ENCODE measurements at places on chromosomes 16 and 17.

DNA sequence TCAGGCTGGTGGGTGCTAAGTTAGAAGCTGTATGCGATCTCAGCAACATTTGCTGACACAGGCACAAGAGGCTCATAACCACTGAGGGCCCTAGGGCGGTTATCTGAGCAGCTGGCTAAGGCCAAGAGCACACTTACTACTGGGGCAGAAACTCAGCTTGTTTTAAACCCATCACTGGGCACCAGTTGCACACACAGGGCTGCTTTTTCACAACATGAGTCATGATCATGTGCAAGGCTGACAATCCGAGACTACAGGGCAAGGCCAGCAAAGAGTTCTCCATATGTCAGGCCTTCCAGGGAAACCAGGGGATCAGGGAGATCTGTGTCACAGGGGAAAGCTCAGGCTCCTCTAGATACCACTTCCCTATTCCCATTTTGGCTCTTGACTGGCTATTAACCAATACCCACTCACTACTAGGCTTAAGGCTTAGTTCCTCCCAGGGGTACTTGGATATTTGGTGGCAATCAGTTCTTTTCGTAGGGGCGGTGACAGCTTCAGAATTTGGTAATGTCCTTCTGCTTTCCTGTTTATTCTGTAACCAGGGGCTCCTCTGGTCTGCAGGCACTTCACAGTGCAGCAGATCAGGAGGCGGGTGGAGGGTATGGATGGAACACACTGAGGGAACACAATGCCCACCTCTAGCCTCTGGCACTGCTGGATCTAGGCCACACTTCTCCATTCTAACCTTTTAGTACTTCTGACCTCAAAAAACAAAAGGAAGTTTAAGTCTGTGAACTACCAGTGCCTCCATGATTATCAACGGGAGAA lies 44.9 kb upstream of the ERN1 start:
- no peak for DNase-seq

- DNase-seq: peak; percentile 12
These were observed 13.3 kb upstream of the SDK2 start for GRCh38 chr17:73657473-73658116.

DNA sequence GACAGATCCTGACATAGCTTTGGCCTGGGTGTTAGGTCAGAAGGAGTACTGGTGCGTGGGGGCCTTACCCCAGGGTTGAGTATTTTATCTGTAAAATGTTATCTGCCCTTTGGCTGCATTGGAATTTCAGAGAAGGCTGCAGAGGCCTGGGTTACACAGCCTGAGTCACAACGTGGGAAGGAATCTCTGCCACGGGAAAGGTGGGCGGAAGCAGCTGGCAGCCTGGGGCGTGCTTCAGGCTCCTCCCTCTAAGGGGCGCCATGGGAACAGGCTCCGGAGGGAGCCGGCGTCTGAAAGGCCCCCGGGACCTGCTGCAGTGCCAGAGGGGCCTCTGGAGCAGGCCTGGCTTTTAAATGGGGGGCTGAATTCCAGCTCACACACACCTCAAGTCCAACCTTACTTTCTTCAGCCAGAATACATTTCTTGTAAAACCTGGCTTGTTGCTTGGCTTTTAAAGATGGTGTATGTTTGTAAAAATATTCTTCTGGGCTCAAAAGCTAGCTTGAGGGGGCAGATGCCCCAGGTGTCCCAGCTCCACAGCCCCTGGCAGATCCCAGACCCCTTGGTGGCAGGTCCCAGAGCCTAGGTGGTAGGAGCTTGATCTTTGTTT lies 142.2 kb downstream of the RAB11FIP4 start:
- DNase-seq: no peak

DNA sequence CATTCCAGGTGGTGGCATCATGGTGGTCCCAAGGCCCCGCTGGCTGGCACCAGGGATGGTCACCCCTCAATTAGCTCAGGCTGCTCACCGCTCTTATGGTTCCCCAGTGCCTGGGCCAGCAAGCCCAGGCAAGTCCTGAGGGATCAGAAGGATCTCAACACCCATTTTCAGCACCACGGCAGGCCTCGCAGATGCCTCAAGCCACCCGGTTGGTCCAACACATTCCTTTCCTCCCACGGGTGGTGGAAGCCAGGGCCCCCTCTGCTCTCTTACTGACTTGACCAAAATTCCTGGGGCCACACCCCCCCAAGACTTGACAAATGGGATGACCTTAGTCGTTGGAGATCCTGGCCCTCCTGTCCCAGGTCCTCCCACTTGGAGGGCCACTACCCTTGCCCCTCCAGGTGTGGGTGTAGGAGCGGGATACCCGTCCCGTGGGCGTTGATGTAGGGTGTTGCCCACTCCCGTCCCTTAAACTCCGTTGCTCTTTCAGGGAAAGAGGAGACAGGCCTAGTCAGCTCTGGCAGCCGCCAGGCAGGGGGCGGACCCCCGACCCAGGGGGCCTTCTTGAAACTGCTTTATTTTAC lies 5.9 kb downstream of the ZNF205 start:
- no peak for DNase-seq

DNA sequence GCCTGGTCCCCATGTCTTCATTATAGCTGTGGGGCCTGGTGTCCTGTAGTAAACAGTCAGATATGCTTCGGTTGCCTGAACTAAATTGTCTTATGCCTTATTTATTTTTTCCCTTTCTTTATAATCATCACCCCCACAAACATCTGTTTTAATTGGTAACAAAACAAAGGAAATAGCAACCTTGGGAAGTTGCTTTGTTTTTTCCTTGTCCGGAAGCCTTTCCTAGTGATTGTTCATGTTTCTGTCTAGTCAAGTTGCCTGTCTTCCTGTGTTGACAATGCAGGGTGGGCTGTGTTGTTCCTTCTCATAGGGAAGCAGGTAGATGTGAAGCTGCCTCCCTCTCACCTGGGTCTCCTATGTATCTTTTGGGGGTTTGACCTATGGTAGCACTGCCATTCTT lies 16.7 kb downstream of the PGS1 start:
- DNase-seq: no peak

DNA sequence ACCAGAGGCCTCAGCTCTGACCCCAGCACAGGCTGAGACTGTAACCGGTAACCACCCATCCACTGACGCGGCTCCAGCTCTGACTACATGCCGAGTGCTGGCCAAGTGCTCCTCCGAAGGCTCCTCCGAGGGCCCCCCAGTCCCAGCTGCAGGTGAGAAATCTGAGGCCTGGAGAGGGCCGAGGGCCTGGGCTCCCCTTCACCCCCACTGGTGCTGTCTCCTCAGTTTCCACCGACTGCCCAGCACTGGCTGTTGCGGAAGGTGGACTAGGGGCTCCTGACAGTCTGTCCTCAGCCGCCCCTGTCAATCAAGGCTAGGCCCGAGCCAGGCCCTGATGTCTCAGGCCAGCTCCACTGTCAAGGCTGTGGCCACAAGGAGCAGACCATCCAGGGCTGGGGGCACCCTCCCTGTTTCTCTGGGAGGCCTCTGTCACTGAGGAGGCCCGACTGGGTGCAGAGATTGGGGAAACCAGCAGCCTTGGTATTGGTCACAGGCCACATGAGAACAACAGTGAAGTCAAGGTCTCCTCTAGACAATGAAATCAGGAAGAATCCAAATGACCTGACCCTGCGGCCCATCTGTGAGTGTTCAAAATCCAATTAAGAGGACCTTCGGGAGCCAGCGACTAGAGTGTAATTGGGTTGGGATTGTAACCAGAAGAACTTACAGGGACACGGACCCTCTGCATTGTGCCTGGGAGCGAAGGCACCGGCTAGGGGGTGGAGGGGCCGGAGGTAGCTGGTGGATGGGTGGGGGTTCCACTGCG lies 5.1 kb downstream of the TMEM235 start:
- no peak for DNase-seq

DNA sequence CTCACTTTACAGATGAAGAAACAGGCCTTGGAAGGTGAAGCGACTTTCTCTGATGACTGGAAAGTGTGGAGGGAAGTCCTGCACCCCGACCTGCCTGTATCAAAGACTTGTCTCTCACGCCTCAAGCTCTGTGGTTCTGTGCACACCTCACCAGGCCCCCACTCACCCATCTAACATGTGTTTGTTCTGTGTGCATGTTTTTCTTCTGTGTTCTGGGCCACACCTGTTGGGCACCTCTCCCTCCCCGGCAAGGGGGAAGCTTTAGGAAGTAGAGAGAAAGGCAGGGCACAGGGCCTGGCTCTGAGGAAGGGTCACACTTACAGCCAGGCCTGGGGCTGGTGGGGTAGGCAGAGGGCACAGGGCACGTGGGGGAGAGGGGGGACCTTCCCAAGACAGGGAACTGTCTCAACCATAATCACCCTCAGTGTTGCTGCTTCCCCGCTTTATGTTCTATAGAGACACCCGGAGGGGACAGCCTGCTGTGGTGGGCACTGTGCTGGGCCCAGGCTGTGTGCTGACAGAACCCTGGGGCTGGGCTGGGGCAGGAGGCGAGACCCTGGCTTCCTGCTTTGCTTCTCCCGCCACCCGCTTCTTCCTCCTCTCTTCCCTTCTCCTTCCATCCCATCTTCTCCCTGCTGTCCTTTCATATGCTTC lies 7.3 kb downstream of the RPRML start:
- no peak for DNase-seq

GRCh38 chr16:62450291-62450690 lies 414.1 kb upstream of the CDH8 start:
- no peak for DNase-seq

DNA sequence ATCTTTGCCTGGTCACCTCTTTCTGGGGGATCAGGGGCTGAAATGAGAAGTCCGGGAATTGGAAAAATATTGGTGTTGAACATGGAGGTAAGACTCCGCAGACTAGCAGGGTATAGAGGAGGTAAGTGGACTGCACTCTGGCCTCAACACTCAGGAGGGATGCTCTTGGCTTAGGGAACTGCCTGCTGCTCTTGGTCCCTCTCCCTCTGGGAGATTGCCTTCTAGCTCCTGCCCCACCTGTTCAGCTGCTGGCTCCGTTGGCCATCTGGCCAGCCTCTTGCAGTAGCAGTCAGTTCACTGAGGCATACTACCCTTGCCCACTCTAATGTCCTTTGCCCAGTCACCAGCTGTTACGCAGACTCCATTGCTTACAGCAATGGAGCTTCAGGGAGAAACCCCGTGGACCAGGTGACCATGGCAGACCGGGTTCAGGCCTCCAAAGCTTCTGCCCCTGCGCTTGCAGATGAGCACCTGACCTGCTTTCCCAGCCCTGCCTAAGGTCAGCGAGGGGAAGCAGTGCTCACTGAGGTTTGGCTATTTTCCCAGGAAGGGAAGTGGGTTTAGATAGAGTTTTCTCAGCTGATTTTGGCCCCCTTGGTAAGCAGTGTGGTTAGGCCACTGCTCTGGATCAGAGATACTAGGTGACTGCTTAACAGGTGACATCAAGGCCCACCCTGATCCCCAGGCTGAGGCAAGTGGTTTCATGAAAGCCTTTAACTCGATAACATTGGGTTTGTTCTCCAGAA lies 11.9 kb downstream of the CDK5RAP3 start:
- no peak for DNase-seq

GRCh38 chr17:65121916-65122806 lies 15.0 kb upstream of the RGS9 start:
- peak; percentile 46 for DNase-seq

- DNase-seq: no peak
These were observed 14.5 kb downstream of the ZFPM1 start for GRCh38 chr16:88467541-88467944.

Data from activated T-cell treated with anti-CD3 and anti-CD28 coated beads for 48 hours (primary cell).